NCI-H446 treated with DMSO at 0.1 percent for 48 hours (cell line): ENCODE measurements at places on chromosomes 5 and 9.

DNA sequence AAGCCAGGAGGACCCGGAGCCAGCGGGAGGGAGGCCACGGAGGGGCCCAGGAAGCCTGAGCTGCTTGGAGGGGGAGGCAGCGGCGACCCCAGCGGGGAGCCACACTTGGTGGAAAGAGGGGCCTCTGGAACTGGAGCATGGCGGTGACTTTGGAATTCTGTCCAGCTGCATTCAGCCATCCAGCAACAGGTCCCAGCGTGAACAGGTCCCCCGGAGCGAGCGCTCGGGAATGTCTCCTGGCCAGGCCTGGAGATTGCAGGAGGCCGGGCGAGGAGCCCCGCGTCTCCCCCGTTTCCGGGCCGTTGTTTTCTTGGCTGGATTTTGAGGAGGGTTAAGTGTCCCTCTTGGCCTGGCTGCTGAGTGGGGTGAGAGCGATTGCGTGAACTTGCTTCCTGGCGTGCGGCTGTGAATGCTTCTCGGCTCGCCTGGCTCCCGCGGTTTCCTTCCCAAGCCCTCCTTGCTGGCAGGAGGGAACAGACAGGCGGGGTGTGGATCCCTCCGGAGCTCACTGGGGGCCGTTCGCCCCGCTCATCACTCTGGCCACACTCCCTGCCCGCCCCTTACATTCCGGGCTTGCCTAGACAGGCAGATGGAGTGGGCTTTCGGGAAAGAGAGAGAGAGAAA is 125.3 kb upstream of the IRX4 start:
- no peak for DNase-seq

- no peak for DNase-seq
Measured at GRCh38 chr5:95821110-95822021, 1.2 kb downstream of the GLRX start.

DNA sequence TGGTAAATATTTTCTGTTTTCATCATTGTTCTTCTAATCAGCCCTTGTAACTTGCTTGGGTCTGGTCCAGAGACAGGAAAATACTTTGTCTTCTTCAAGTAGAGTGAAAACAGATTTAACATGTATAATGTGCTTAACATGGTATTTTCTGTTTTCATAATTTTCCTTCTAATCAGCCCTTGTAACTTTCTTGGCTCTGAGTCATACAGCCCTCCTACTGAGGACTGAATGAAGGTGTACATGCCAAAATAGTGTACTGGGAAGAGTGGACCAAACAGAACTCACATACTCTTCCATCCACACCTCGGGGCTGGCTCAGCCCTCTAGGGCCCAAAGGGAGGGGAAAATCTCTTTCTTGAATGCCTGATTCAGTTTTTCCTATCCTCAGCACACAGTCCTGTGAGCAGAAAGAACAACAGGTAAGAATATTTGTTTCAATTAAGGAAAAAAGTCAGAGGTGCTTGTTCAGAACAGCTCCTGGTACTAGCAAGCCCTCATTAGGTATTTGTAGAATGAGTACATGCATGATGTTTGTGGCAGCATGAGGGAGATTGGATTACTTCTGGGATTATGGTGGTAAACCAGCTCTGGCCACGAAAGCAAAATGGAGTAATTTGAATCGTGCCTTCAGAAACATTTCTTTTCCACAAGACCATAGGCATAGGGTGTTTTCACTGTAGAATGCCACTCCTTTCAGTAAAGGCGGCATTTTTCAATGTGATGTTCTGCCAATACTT is 24.2 kb upstream of the MACIR start:
- DNase-seq: no peak

DNA sequence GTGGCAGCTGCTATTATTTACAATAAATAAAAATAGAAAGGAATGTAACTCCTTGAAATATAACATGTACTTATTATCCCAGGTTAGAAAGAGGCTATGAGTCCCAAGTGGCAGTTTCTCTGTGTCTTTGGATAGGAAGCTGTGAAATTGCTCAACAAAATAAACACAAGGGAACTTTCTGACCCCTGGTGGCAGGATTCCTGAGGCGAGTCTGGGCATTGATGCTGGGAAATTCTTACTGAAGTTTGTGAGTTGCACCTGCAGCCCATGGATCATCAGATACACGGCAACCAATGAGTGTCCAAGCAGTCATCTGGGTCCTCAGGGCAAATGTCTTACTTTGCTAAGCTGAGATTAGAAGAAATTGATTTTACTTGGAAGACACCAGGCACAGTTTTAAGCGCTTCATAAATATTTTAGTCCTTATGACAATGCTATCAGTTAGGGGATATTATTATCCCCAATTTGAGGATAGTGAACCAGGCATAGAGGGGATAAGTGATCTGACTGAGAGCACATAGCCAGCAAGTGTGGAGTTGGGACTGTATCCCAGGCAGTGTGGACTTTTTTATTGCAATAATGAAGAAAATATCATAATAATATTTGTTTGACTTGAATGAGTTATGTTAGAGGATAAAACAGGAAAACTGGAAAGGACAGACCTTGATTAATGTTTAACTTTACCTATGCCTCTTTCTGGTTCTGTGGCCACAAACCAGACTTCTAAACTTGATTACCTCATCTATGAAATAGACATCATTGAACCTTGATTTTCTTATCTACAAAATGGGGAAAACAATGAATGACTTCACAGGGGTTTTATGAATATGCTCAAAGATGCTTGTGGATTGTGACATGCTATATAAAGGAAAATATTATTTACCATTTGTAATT is 265.5 kb upstream of the ADAMTSL1 start:
- DNase-seq: peak; percentile 25

DNA sequence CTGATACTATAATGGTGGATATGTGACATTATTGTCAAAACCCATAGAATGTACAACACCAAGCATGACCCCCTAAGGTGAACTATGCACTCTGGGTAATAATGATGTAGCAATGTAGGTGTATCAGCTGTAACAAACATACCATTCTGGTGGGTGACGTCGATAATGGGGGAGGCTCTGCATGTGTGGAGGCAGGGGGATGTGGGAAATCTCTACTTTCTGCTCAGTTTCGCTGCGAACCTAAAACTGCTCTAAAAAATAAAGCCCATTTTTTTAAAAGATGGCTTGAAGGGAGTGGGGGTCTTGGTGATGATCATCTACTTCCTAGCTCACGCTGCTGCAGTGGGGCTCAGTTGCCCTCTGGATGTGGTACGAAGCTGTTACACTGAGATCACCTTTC is 51.1 kb downstream of the RASGEF1C start:
- no peak for DNase-seq

DNA sequence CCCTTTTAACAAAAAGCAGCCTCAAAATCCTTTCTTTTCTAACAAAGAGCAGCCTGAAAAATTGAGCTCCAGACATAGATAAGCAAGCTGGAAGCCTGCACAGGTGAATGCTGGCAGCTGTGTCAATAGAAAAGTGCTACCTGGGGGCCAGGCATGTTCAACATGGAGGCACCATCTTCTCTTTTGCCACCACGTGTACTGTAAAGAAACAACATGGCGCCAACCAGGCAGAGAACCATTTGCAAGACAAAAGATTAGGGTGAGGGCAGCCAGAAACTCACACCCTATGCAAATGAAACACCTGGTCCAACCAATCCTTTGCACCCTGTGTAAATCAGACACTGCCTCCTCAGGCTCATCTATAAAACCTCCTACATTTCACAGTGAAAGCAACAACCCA is 96.0 kb downstream of the ACTL7B start:
- DNase-seq: no peak

DNA sequence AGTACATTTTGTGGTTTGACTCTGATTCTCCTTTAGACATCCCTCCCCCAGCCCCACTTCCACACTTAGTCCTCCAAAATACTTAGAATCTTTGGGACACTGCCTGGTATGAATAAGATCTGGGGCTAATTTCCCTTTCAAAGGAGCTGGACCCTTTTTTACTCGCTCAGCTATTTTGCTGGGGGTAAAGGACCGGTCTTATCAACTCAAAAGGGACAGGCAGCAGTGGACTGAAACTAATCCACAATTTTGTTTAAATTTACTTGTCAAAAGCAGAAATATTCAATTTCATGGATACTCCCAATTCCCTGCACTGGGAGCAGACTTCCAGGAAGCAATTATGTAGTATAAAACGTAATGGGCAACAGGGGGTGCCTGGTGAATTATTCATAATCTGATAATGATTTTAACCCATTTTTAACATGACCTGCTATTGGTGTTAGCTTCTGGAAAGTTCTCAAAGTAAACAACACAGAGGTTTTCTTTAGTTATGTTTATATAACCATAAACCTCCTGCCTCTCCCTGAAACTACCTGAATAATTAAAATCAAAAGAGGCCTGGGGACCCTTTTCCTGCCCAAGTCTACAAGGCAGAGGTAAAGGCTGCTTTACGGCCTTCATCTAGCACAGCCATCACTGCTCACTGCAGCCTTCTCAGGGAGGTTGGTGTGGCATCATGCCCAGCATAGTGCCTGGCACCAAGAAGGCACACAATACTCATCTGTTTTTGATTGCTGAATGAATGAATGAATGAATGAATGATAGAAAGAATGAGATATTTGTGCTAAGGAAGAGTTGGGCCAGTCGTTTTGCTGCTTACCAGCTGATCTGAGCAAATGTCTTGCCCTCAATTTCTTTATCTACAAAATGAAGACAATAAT is 44.2 kb upstream of the GNPDA1 start:
- no peak for DNase-seq

DNA sequence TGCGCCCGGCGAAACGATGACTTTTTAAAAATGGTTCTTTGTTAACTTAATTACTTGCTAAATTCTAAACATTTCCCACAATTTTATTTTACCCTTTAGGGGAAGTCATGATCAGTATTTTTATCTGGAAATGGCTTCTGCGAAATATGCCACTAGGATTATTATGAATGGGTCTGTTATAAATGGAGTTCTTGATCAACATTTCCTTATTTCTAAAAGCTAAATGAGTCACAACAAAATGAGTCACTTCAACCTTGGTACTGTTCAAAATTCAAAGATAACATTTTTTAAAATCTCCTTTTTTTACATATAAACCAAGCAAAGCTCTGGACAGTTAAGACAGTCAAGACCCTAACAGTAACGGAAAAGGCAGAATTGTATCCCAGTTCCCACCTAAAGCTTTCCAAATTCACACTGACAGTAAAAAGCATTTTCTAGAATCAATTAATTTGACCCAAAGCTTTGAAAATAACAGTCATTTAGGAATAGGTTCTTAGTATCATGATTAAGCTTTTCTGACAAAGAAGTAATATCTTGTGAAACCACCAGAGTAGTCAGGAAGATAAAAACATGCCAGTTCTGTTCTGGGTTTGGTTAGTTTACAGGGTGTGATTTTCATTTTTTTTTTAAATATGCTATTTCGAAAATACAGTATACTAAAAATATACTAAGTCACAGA is 81.7 kb downstream of the LHFPL2 start:
- no peak for DNase-seq

DNA sequence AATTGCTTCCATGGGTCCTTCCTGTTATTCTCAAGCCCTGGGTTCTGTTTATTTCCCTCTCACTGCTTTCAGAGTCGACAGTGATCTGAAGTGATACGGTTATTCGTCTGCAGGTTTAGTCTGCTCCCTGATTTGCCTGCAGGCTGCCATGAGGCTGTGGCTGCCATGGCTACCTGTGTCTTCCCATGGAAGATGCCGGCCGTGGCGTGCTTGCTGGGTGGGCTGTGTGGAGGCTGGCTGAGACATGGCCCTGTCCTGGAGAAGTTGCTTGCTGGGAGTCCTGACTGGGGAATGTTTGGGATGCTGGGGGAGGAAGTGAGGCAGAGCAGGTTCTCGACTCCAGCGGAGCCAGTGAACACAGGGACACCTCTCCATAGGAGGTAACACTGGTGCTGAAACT is 104.1 kb upstream of the TBC1D2 start:
- DNase-seq: no peak

- DNase-seq: no peak
Measured at GRCh38 chr5:35904443-35905132, 33.8 kb downstream of the CAPSL start.

- no peak for DNase-seq
Measured at GRCh38 chr5:178690208-178690607, 40.3 kb downstream of the ZNF354A start.

GRCh38 chr5:156593546-156593945 is 256.5 kb upstream of the PPP1R2B start:
- no peak for DNase-seq

GRCh38 chr5:143128412-143129071 is 274.9 kb downstream of the NR3C1 start:
- DNase-seq: no peak

DNA sequence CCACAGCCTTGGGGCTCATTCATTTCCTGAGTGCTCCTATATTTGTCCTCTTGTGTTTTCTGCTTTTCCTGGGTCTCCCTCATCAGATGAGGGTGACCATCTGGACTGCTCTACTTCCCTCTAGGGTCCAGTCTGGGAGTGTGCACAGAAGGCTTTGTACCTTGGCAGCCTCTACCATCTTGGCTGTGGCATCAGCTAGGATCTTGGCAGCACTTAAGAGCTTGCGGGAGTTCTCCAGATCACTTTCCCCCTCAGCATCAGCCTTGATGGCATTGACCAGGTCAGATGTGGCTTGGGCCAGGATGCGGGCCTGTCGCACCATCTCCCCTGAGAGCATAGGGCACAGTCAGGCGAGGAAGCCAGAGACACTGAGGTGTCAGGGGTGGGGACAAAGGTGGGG is 15.8 kb downstream of the TLN1 start:
- no peak for DNase-seq

- no peak for DNase-seq
Measured at GRCh38 chr5:6435356-6435755, 13.3 kb upstream of the UBE2QL1 start.

GRCh38 chr5:10566543-10567068 is 2.7 kb downstream of the ANKRD33B start:
- DNase-seq: no peak

DNA sequence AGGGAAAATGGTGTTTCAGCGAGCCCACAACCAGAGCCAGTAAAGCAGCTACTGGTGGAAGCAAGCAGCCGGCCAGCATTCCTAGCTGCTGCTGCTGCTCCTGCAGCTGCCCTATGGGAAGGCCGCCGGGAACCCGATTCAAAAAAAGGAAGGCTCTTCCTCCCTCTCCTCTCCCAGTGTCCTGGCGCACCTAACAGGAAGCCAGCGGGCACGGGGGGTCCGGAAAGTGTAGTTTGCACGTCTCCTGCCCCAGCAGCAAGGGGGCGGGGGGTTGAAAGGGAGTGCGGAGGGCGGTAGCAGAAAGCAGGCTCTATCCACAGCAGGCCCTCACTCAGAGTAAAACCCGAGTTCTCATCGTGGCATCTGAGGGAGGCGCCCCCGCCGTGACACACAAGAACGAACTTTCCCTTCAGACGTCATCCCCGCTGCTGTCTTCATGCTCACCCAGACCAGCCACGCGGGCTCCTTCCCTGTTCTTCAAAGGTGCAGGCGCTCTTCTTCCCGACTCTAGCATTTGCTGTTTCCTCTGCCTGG is 16.5 kb downstream of the GRXCR2 start:
- no peak for DNase-seq

GRCh38 chr9:21889673-21890072 is 87.2 kb downstream of the MTAP start:
- DNase-seq: no peak
